GM12892 (cell line): ENCODE measurements at places on chromosomes 6 and 20.

GRCh38 chr20:59888050-59888449 is 45.4 kb downstream of the SYCP2 start:
- DNase-seq: no peak

- no peak for DNase-seq
These were observed 1.2 kb downstream of the GGT7 start for GRCh38 chr20:34871320-34871926.

- DNase-seq: no peak
These were observed 23.1 kb downstream of the ENPP3 start for GRCh38 chr6:131660195-131660594.

DNA sequence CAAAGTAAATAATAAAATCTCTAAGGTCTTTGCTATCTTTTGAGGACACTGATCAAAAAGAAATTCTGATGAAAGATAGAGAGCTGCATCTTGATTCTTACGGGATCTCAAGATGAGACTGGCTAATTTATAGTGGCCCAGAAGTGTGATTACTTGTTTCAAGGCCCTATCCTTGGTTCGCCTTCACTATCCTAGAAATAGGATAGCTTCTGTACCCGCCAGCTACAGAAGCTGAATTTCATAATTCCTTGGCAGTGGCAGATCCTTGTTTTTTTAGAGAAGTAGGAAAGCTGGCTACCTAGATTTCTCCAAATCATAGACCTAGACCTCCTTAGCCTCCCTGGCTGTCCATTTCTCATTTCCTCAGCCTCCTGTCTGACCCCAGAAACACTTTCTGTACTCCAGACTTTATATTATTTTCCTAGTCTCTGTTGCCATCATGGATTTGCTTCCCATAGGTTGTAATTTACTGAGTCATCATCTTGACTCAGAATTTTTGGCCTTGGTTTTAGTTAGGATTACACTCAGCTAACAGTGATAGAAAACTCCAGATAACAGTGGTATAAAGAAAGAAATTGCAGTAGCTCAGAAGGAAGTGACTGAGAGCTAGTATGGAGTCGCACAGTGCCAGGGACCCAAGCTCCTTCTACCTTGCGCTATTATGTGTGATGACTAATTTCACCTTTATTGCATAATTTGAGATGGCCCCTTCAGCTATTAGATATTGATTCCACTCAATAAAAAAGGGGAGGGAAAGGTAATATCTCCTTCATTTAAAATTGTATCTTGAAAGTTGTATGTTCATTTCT is 27.7 kb downstream of the PHF3 start:
- no peak for DNase-seq

DNA sequence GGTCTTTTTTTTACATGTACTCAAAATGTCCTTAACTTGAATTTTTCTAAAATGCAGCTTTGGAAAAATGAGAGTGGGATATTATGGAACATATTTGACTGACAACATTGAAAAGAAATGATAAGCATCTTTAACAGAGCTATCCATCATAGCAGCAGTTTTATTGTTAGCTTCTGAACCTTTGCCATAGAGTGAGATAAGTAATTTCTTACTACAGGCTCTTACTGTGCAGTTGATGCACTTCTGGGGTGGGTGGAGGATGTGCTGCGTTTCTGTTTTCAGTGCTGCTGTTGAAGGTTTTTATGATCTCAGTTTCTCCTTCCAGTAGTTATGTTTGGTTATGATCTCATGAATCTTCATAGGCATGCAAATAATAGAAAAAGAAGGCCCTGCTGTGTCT is 267.0 kb downstream of the TMEM242 start:
- no peak for DNase-seq
